ENCODE measurements at places on chromosomes 3 and 15. TPM values are rescaled to one million over a fixed set of nuclear protein-coding genes. Genes with fewer than 3 reads are reported as not detected.
A peak's percentile ranks its signal among the peaks of the same experiment; 100 is the strongest.

GRCh38 chr3:30964612-30965011, 70.2 kb upstream of the GADL1 start:
- no peak for DNase-seq

- no peak for DNase-seq
Measured at GRCh38 chr3:138222131-138222941, 35.2 kb downstream of the ARMC8 start.

DNA sequence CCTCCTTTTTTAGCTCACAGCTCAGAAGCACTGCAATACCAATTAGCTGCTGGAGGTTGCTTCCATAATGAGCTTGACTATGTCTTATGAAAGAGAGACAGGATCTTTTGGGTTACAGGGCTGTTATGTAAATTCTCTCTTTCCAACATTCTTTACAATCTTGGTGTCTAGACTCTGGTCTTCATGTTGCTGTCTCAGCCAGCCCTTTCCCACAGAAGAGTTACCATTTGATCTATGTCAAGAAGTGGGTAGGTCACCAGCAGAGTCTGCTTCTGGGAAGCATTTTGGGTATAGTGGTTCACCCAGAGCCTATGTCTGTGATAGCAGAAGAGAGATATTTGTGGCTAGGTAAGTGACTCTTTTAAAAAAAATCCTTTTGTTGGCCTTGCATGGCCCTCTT, 234.5 kb downstream of the SATB1 start:
- no peak for DNase-seq

GRCh38 chr3:32113566-32113965, 7.1 kb downstream of the GPD1L start:
- DNase-seq = no peak

GRCh38 chr15:45150481-45150880, 20.7 kb downstream of the DUOX1 start:
- DNase-seq = no peak

DNA sequence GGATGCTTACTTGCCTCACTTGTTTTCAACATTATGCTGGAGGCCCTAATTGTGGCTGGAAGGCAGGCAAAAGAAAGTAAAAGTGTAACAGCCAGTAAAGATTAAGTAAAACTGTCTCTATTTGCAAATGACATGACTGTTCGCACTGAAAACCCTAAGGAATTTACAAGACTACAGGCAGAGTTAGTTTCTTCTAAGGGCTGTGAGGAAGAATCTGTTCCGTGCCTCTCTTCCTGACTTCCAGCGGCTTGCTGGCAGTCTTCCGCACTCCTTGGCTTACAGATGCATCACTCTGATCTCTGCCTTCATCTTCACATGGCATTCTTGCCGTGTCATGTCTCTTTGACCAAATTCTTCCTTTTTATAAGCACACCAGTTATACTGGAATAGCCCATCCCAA, 86.1 kb downstream of the DLG1 start:
- no peak for DNase-seq

DNA sequence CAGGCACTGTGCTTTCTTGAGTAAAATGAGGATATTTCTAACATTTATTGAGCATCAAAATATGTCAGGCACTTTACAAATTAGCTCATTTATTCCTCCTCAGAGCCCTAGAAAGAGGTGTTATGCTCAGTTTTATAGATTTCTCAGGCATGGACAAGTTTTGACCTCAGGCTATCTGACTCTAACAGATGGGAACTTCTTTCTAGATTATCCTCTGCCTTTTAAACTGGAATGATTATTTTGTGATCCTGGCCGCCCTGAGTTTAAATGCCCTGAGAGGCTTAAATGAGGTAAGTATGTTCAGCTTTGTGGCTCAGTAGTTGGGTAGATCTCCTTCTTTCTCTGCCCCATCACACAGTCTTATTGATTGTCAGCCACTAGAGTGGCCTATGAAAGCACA, 32.3 kb upstream of the ATP1B3 start:
- no peak for DNase-seq

- DNase-seq = no peak
Measured at GRCh38 chr3:127211118-127212060, 18.5 kb downstream of the PRR23E start.

DNA sequence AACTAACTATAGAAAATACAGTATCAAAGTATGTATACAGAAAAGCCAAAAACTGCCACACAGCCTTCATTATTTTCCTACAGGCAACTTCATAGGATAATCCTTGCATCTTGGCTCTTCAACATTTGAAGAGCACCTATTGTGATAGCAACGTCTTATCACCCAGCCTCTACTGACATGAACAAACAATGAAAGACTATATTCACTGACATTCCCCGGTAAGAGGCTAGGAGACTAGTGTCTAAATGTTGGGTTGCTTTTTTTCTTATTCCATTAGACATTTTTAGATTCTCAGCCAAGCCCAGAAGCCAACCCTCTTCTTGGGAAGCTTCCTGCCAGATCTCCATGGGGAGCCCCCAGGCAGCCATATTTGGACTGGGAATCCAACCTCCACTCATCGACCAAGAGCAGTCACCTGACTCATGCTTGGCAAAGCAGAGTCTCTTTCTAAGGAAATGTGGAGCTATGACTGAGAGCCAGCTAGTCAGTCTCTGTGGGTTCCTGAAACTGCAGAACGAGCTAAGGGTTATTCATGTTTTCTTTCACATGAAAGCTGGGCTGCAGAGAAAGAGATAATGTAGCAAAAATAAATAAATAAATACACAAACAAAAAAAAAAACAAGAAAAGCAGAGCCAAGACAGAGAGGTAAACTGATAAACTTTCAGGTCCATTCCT, 227.5 kb downstream of the MAGI1 start:
- peak; percentile 35 for DNase-seq

- no peak for DNase-seq
Measured at GRCh38 chr3:42214565-42215283, 51.3 kb downstream of the CCK start.

DNA sequence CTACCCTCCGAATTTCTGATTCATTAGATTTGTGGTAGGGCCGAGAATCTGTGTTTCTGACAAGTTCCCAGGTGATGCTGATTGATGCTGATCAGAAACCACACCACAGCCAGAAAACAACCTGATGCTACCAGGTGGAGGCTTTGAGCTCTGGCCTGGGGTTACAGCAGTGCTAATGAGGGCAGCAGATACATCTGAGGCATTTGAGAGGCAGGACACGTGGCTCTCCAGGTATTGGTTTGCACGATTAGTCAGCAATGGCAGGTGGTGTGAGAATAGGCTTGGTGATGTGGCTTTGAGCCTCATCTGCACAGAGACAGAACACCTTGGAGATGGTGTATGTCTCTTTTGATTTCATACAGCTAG, 78.8 kb upstream of the THBS1 start:
- no peak for DNase-seq

DNA sequence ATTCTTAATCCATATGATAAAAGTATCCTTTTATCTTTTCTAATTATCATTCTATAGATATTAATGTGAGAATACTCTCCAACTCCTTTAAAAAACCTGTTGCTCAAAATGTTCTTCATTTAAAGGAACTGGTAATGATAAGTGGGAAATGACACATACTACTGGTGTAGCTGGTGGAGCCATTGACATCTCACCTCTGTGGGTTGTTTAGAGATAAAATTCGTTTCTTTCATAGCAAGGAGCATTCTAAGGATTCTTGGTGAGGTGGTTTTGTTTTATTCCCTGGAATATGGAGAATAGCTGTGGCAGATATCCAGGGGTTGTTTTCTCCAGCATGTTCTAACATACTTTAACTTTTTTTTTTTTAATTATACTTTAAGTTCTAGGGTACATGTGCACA, 299.8 kb upstream of the THBS1 start:
- no peak for DNase-seq

DNA sequence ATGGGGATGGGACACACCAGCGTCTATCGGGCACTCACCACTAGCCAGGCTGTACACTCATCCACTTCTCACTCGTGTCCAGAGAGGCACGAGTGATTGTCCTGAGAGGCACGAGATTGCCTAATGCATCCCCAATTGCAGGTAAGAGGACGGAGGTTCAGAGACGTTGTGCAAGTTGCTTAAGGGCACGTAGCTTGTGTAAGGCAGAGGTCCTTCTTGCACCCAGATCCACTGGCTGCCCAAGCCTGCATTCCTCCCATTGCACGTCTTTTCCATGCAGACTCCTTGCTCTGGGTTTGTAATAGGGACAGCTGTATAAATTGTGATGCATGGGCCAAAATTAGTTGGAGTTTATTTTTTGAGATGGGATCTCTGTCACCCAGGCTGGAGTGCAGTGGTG, 264.3 kb downstream of the PLCL2 start:
- no peak for DNase-seq

- no peak for DNase-seq
Measured at GRCh38 chr3:189949580-189949979, 171.1 kb downstream of the P3H2 start.

GRCh38 chr3:183845090-183845489, 19.7 kb upstream of the MAP6D1 start:
- no peak for DNase-seq

- no peak for DNase-seq
Measured at GRCh38 chr3:148681080-148681479, 16.6 kb upstream of the AGTR1 start.

DNA sequence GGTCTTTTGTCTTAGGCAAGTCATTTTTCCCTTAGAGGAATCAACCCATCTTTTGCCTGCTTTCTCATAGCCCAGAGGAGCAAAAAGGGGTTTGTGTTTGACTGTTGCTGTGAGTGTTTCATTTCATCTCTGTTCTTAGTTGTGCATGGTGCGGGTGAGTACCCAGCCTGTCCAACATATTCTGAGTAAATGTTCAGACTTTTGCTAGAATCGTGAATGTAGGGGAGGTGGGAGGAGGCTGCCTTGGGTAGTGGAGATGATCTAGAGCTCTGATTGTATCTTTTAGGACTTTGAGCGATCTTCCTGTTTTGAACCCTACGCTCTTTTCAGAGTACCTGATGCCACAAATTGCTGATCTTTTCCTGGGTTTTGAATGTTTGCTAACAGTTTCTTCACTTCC, 123.1 kb downstream of the ZNF609 start:
- DNase-seq = no peak

- no peak for DNase-seq
Measured at GRCh38 chr15:96790004-96790403, 459.5 kb downstream of the NR2F2 start.

Gene GORASP1
- total RNA-seq = 21.7 TPM

Gene MOBP
- total RNA-seq = not detected

Gene CHRNA3
- 3.5 TPM for total RNA-seq
